ENCODE measurements at places on chromosomes 11 and 22.

DNA sequence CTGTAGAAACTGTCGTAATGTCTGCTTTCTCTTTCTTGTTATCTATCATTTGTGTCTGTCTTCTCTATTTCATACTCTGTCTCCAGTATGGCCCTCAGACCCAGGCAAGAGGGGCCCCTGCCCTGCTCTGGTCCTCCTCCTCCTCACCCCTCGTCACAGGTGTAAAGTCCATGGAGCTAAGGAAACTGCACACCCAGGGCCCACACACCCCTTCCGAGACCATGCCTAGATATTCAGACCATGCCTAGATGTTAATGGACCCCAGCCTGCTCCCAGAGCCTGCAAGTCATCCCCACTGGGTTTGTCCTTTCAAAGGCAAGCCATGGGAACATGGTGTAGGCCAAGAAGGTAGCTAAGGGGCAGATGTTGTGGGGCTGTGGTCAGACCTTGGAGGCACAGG, 24.1 kb upstream of the ANO1 start:
- DNase-seq, result no peak

DNA sequence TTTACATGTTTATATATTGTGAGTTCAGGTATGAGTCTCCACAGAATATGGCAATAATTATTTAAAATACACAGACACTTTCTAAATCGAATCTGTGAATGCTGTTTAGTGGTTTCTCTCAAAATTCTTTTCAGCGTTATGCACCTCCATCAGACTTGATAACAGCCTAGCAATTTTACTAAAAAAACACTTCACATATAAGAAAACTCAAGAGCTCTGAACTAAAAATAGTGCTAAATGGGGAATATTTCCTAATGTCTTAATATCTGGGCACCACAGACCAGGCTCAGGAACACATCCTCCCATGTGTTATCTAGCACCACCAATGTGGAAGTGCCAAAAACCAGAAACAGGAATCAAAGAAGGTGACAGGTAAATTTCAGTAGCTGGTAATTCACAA, 47.9 kb downstream of the ARHGAP32 start:
- DNase-seq, result no peak

DNA sequence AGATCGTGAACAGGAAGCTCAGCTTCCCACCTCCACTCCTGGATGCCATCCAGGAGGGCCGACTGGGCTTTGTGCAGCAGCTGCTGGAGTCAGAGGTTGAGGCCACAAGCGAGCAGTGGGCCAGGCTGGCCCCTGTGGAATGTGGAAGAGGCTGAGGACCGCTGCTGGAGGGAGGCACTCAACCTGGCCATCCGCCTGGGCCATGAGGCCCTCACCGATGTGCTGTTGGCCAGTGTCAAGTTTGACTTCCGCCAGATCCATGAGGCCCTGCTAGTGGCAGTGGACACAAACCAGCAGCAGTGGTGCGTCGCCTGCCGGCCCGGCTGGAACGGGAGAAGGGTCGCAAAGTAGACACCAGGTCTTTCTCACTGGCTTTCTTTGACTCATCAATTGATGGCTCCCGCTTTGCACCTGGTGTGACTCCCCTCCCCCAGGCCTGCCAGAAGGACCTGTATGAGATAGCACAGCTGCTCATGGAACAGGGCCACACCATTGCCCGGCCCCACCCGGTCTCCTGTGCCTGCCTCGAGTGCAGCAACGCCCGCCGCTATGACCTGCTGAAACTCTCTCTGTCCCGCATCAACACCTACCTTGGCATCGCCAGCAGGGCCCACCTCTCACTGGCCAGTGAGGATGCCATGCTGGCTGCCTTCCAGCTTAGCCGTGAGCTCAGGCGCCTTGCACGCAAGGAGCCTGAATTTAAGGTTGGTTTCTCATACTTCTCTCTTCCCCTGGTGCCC, 24.9 kb downstream of the ART5 start:
- DNase-seq, result no peak

DNA sequence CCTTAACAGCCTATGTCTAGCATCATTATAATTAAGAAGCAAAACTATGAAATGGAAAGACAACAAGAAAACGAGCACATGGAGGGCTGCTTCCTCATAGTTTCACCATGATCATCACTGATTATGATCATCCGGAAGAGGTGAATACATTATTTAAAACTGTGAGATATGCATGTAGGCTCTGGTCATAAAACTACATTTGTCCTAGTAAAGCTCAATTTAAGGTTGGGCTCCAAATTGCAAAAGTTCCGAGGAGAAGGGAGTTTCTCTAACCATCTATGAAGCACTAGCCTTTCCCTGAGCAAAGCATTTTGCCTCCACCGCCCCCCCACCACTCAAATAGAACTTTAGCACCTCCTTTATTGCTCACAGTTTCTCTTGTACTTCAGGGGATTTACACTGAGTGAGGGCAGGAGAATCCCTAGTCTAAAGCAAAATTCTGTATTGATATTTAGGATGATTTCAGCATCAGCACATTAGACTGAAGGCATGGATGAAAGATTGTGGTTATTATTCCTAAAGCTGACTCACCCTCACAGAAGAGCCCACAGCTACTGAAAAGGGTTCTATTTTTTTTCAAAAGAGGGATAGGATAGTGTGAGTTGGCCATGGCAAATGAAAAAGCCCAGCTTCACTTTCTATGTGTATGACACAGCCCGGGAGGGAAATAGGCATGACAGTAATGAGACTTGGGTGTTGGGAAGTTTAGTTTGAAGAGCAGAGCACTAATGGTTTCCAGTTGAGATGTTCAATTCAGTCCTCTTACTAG, 203.4 kb downstream of the CADM1 start:
- peak; percentile 90 for DNase-seq

DNA sequence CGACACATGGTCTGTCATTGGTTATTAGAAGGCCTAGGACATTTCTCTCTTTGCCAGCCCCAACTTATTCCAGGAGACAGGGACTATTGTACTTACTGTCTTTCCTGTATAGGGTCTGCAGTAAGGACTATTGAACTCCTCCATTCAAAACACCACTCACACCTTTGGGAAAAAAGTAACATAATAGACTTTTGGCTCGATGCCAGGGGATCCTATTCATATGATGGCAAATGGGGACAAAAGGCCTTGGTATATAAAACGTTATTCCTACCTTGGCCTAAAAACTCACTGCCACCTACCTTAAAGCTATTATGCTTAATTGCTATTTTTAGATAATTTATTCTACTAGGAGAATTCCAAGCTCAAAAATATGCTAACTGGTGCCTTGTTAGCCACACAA, 6.3 kb upstream of the NDUFC2 start:
- DNase-seq, result no peak

DNA sequence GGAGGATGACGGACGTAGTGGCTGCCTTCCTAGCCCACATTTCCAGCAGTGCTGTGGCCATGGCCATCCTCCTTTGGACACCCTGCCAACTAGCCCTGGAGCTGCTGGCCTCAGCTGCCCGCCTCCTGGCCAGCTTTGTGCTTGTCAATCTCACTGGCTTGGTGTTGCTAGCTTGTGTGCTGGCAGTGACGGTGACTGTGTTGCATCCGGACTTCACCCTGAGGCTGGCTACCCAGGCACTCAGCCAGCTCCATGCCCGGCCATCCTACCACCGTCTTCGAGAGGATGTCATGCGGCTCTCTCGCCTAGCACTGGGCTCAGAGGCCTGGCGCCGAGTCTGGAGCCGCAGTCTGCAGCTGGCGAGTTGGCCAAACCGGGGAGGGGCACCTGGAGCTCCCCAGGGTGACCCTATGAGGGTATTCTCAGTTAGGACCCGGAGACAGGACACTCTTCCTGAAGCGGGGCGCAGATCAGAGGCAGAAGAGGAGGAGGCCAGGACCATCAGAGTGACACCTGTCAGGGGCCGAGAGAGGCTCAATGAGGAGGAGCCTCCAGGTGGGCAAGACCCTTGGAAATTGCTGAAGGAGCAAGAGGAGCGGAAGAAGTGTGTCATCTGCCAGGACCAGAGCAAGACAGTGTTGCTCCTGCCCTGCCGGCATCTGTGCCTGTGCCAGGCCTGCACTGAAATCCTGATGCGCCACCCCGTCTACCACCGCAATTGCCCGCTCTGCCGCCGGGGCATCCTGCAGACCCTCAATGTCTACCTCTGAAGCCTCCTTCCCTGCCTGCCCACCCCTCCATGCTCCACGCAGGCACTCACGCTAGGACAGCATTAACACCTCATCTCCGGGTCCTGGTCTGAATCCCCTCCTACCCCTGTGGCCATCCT, 1.6 kb downstream of the RNF26 start:
- no peak for DNase-seq

DNA sequence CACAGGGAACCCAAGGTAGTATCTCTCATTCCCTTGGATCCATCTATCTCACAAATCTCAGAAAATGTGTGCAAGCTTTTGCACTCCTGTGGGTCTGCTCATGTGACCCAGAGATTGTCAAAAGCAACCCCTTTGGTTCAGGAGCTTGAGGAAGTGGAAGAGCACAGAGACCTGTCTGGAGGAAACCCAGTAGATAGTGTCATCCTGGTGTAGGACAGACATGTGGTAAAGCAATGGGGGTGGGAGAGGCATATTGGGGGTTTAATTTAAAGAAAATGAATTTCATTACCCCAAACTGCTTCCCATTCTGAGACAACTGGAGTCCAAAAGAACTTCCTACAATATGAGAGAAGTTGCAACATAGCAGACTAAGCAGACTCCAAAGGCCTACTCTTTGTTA, 5.8 kb upstream of the MS4A14 start:
- DNase-seq, result no peak

GRCh38 chr11:31817054-31817620, 6.0 kb upstream of the PAX6 start:
- DNase-seq, result no peak

- peak; percentile 10 for DNase-seq
These were observed 17.5 kb upstream of the TXNRD2 start for GRCh38 chr22:19959043-19959586.

- DNase-seq, result no peak
These were observed 85.9 kb downstream of the MICAL3 start for GRCh38 chr22:17938484-17938924.
